Smooth muscle cell of the pulmonary artery (primary cell): ENCODE measurements at places on chromosomes 3 and 15. TPM values are rescaled to one million over a fixed set of nuclear protein-coding genes. Genes with fewer than 3 reads are reported as not detected.

THAP10 gene
- 1.7 TPM in 2 replicates for total RNA-seq

ITGA11 gene
- total RNA-seq, result 190 and 241 TPM in 2 replicates

ARL14 gene
- total RNA-seq, result 0.07 TPM in 1 of 2 replicates, not detected in the other

IMPG2 gene
- 0.26 and 0.33 TPM in 2 replicates for total RNA-seq

GNAT1 gene
- total RNA-seq, result not detected in 2 replicates

GP9 gene
- total RNA-seq, result not detected in 2 replicates

SPINK8 gene
- not detected in 2 replicates for total RNA-seq

NT5DC2 gene
- total RNA-seq, result 117 and 122 TPM in 2 replicates

MOBP gene
- total RNA-seq, result not detected in 2 replicates

OSBPL10 gene
- total RNA-seq, result 10.2 and 12.1 TPM in 2 replicates

MYEF2 gene
- 6.3 and 8.5 TPM in 2 replicates for total RNA-seq

TPRG1 gene
- 0.40 and 0.52 TPM in 2 replicates for total RNA-seq
